Mesenchymal stem cell (in vitro differentiated cells and primary cell): ENCODE measurements at places on chromosomes 6 and 20.

DNA sequence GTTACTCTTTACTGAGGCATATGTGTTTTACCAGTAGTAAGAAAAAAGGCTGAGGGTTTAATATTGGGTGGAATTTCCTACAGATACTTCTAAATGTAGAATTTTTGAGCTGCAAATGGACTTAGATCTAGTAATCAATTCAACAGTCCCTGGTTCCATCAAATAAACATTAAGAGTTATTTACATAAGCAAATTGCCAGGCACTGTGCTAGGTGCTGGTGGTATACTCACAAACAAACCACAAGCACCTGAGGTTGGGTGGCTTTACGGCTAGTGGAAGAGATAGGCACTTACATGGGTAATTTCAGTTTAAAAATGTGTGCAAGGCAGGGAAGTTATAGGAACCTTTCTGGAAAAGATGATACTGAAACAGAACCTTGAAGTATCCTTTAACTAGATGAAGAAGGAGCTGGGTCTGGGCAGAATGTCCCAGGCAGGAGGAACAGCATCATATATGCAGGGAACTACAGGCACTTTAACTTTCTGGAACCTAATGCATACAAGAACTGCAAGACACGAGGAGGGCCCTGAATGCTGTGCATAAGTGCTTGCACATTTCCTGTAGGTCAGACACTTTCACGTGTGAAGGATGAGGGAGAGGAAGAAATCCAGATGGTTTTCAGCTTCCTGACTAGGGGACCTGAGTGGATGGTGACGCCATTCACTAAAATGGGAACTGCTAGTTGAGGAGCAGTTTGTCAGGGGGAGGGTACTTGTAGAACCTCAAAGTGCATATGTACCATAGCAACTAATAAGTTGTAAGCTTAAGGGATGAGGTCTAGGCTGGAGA, 4.5 kb downstream of the CCN6 start:
- DNase-seq, result peak; percentile 22

DNA sequence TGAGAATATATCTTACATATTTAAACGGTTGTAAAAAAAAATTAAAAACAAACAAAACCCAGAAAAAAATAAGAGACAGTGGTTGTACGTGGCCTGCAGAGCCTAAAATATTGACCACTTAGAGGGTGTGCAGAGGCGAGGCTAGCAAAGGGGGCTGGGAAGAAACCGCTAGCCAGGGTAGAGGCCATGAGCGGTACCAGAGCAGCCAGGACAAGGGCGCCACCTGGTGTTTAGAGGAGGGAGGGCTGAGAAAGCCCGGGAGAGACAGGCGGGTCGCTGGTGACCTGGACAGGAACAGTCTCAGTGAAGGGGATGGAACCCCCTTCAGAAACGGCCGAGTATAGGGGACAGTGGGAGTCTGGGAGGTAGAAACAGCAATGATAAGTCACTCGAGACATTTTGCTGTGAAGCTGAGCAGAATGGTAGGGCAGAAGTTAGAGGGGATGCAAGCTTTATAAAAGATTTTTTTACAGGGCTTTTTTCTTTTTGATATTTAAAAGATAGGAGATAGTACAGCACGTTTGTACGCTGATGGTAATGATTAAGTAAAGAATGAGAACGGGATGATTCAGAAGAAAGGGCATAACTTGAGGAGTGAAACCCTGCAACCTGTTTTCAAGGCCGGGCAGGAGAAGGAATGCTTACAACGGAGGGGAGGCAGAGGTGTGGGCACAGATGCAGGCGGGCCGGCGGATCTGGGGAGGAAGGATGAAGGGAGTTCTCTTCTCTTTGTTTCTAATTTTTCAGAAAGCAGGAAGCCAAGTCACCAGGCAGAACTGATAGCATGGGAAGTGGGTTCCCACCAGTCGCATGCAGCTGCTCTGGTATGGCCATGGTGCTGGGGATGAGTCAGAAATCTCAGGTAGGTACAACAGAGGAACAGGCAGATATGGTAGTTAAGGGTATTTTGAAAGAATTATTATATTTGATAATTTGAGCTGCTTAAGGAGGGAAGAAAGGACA, 76.2 kb downstream of the FAM229B start:
- DNase-seq, result peak; percentile 71

DNA sequence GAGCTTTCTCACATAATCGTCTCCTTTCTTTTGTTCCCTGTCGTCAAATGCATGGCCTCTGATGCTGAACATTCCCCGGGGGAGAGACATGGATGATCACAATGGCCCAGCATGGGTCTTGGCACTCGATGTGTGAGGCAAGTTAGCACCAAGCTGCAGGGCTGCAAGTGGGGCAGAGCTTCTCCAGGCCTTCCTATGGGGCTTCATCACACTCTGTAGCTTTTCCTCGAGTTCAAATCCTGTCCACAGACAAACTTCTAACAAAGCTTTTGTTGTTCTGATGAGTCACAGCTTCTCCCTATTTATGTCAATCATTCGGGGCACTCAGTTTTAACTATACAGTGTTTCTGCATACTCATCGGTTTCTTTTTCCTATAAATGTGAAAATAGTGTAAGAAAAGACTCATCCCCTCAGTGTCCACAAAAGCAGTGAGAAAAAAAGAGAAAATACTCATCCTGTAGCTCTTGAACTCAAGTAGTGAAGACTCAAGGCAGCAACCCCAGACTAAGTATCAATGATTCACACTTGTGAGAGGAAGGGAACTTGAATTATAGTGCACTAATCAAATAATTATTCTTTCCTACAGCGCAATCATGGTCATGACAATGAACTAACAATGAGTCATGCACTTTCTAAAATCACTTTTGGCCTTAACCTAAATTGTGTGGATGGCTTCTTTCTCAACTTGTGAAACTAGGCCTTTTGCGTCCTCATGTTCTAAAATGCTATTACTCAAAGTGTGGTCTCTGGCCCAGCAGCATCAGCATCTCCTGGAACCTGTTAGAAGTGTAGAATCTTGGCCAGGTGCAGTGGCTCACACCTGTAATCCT, 68.4 kb upstream of the NOX3 start:
- DNase-seq, result peak; percentile 72

- DNase-seq, result no peak
Measured at GRCh38 chr6:163352011-163352685, 62.4 kb upstream of the QKI start.

- no peak for DNase-seq
Measured at GRCh38 chr6:154106251-154106650, 67.2 kb downstream of the OPRM1 start.

DNA sequence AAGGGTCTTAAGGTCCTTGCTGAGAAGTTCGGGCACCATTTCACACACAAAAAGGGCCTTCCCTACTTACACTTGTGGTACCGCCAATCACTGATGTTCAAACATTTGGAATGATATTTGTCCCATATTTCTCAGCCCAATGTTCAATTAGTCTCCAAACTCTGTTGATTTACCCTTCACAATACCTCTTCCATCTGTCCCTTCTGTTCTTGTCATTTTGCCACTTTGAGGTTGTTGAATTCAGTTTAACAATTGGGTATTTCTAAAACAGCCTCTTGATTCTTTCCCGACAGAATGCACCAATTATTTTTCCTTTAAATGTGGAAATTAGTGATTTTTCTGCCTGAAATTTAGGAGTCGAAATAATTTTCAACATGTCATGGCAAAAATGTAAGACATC, 46.2 kb downstream of the NOX3 start:
- no peak for DNase-seq

DNA sequence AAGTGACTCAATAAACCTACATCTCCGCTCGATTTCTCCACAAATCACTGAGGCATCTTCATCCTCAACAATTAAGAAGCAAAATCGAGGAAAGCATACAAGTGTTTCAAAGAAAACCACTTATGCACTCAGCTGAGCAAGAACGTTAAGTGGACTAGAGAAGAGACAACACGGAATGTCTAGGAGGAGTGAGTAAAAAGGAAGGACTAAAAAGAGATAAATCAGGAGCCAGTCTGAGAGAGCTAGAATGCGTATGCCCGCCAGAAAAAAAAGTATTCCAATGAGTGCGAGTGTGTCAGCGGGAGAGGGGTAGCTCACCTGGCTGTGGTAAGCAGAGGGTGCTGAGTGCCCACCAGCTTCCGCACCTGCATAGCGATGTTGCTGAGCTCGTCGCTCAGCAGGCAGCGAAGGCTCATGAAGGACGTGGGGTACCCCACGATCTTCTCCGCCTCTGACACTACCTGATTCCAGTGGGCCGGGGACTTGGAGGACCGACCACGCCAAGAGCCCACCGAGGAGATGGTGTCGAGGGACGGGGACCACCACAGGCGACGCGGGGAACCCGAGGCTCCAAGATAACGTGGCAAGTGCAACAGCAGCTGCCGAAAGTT, 587 bp downstream of the PDSS2 start:
- peak; percentile 61 for DNase-seq

DNA sequence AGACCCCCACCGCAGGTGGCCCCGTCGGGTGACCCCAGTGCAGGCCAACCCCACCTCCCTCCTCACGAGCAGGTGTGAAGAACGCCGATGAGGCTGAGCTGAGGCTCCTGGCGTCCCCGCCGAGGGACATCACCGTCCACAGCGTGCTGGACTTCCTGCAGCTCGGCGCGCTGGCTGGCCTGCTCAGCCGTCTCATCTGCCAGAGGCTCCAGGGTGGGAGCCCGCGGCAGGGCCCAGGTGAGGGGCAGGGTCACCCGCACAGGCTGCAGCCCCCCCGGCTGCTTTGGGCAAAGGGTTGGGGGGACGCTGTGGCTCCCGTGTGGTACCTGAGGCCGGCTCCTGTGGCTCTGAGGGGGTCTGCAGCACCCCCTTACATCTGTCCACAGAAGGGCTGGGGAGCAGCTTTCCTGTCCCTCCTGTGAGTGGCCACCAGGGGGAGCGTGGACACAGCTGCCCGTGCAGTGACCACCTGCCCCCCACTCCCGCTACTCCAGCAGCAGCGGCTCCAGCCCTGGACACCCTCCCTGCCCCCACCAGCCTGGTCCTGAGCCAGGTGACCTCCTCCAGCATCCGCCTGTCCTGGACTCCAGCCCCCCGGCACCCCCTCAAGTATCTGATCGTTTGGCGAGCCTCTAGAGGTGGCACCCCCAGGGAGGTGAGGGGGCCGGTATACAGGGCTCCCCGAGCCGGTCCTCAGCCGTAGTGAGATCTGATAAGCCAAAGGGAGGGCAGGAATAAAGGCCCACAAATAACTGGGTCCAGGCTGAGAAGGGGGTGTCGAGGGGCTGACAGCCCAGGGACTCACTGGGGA, 16.5 kb downstream of the COL20A1 start:
- DNase-seq, result peak; percentile 33

DNA sequence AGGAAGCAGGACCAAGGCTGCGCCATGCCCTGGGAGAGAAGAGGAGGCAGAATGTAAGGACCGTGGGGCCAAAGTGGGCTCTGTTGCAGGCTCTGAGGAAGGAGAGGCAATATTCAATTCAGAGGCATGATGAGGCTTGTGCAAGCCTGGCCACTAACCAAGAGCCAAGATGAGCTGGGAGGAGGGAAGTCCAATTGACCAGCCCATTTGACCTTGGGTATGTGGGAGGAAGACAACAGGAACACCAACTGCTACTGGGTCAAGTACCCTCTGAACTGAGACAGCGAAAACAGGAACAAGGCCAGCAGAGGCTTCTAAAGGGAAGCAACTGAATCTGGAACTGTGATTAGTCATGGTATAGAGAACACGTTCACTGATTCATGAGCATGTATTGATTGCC, 779.6 kb downstream of the MAFB start:
- DNase-seq, result no peak

DNA sequence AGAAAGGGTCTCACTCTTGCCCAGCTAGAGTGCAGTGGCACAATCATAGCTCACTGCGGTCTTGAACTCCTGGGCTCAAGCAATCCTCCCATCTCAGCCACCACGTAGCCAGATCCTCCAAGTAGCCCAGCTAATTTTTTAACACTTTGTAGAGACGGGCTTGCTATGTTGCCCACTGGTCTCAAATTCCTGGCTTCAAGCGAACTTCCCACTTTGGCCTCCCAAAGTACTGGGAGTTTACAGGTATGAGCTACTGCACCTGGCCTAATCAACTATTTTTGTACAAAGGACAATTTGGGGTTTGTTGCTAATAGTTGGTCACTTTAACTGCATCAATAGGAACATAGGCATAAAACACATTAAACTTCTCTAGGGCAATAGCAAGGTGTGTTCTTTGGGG, 29.9 kb upstream of the SYNCRIP start:
- no peak for DNase-seq

GRCh38 chr6:25138233-25138933, 140.8 kb upstream of the CARMIL1 start:
- peak; percentile 72 for DNase-seq

GRCh38 chr6:150491131-150491810, 108.4 kb upstream of the PLEKHG1 start:
- no peak for DNase-seq

DNA sequence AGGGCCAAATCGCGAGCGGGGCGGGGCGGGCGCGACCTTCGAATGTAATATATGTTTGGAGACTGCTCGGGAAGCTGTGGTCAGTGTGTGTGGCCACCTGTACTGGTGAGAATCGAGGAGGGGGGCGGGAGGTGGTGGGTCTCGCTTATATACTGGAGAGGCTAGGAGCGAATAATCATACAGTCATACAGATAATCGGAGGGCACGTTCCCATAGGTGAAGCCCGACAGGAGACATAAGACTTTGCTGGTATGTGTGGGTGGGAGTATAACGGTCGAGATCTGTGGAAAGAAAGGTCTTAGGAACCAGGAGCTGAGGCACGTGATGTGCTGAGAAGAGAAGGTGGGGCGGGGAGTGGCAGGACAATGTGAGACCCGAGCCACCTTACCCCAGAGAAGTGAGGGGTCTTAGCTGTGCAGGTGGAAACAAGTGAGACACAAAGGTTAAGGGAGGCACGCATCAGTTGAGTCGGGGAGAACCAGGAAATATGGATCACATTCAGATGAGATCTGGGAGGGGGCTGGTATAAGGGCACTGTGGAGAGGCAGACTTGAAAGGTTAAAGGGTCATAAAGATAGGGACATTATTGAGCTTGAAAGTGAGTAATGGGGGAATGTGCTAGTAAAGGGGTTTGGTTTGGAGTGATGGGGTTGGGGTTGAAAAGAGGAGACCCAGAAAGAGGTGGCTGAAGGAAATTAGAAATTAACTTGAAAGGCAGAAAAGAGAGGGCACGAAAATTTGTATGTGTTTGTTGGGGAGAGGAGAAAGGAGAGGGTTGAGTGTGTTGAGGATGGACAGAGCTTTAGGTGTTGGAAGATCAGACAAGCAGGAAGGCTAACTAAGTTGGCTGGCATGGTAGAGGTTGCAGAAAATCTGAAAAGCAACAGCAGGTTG, 589 bp downstream of the RNF5 start:
- DNase-seq, result no peak

DNA sequence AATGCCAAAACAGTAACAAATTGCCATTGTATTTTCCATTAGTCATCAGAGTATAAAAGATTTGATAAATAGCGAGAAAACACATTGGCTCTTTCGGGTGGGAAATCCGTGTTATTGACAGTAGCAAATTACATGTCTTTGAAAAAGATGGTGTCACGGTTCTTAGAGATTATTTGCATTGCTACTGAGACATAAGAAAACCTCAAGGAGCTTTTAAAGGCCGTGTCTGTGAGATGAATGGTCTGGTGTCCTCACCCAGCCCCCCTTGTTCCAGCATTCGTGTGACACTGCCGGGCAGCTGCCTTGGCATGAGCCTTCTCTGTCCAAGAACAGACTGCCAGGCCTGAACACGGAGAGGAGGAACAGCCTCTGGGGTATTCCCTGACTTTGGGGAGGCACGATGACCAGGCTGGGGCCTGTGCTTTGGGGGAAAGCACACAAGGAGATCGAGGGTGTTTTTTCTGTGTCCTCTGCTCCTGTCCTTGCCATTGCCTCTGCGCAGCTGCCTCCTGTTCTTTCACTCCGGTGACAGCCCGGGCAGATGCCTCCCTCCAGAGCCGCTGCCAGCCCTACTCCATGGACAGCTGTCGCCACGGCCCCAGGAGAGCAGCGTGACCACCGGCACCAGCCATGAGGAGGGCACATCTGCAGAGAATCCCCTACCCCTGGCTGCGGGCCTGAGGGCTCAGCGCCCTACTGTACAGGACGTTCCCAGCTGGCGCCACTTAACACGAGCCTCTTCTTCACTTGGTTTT, 167.7 kb upstream of the CDYL start:
- DNase-seq, result no peak
